IPS DF 19.7 (cell line): ENCODE measurements at places on chromosomes 16 and 17.

DNA sequence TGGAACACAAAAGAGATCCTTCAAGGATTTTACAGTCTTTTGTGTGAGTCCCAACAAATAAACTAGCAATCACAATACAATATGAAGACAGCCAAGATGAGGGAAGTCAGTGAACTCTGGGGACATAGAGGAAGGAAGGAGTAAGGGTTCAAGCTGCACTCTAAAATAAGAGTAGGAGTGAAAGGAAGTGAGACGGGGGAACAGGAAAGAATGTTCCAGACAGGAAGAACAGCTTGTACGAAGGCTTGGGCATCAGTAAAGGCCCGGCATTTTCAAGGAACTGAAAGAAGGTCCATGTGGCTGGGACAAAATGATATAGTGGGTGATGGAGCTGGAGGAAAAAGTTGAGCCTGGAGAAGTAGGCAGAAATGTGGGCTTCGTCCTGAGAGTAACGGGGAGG, 4.5 kb downstream of the CCL17 start:
- DNase-seq: no peak

- no peak for DNase-seq
Observed at GRCh38 chr16:27598931-27599565, 49.1 kb downstream of the KATNIP start.

- no peak for DNase-seq
Observed at GRCh38 chr17:38621538-38621937, 15.8 kb upstream of the SRCIN1 start.

- DNase-seq: no peak
Observed at GRCh38 chr17:45251931-45252330, 10.0 kb downstream of the SPATA32 start.

DNA sequence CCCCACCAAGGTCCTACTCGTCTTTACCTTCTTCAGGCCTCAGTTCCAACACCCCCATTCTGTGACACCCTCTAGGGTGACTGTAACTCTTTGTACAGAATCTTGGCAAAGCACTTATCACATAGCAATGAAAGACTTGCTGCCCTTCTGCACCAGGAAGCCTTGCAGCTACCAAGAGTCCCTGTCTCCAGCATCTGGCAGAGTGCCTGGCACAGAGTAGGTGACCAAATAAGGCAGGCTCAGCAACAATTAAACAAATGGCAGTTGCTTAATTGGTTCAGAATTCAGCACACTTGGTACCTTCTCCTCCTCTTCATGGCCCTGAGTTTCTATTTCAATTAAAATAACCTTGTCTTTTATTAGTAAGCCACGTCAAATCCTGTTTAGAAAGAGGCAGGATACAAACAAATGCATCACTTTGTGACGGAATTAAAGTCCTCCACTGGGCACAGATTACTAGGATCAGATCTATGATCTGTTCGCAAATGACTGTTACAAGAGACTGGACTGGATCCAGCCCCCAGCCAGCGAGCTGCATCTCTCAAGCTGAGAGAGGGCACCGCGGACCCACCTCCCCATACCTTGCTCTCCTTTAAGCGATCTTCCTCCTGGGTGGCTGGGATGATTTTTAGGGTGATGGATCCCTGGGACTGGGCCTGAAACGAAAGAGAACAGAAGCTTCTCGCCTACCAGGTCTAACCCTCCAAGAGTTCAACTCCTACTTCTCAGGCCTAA, 9.4 kb downstream of the MPP3 start:
- no peak for DNase-seq

- DNase-seq: no peak
Observed at GRCh38 chr16:30778549-30779244, 8.3 kb downstream of the ZNF629 start.

GRCh38 chr16:339680-340079, 12.8 kb downstream of the AXIN1 start:
- no peak for DNase-seq
